NCI-H1417 treated with DMSO at 0.1 percent for 48 hours (cell line): ENCODE measurements at places on chromosomes 1 and 21.

- no peak for DNase-seq
Observed at GRCh38 chr1:69728206-69728605, 160.5 kb downstream of the LRRC7 start.

DNA sequence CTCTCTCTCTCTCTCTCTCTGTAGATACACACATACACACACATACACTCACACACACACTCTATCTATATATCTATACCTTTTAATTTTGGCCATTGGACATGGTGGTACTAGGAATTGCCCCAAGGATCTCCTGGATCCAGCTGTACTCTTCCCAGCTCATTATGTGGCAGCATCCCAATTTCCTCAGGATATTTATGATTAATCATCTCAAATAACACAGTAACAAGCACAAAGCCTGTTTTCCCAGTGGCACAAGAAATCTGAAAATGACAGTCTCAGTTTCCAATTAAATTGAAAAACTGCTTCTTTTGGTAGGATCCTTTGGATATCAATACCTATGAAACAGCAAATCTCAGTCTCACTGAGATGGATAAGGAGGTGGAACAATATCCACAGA, 27.6 kb downstream of the S100A10 start:
- DNase-seq: no peak

DNA sequence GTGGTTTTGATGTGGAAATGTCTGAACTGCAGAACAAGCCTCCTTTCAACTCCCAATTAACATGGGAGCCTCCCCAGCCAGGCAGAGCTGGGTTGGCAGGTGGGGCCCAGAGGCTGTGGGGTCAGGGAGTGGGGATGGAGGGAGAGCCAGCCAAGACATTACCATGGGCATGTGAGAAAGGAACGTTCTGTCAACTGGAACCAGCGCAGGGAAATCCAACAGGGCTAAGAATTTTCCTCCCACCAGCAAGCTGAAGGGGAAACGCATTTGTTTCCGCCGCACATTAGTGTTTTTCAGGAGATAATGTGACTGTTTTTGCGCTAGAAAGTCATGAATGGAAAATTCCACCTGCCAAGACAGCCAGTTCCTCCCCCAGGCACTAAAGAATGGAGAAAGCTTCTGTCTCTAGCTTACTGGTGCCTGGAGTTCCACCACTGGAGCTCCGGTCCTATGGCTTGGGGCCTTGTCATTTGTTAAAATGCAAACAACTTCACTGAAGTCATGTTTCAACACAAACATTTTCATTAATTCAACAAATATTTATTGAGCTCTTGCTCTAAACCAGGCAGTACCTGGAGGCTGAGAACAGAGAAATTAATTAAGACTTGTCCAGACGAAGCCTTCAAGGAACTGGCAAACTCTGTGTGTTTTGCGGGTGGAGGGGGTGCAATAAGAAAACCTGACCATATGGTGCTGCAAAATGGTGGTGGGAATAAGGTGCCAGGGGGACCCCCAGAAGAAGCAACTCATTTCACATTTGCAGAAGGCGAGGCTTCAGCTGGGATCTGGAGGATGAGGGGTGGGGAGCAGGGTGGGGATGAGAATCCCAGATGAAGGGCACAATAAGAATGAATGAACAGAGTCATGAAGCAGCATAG, 305.1 kb downstream of the MATN1 start:
- DNase-seq: no peak

GRCh38 chr1:40050863-40051262, 10.3 kb downstream of the CAP1 start:
- DNase-seq: no peak

DNA sequence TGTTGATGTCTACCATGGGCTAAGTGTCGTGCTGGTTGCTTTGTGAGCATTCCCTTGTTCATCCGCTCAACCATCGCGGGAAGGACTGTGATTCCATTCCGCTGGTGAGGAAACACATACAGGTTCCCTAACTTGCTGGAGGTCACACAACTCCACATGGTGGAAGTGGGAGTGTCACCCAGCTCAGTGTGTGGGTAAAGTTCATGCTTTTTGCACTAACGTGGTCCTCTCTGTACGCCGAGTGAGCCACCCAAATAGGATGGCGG, 4.0 kb upstream of the CLDN19 start:
- DNase-seq: no peak

GRCh38 chr1:112960384-112960783, 4.4 kb upstream of the SLC16A1 start:
- no peak for DNase-seq

GRCh38 chr1:9031484-9032259, 5.4 kb upstream of the SLC2A7 start:
- DNase-seq: no peak

- DNase-seq: no peak
Observed at GRCh38 chr1:151991663-151992302, 1.9 kb downstream of the S100A10 start.

- no peak for DNase-seq
Observed at GRCh38 chr1:4306559-4307467, 347.6 kb upstream of the AJAP1 start.

- no peak for DNase-seq
Observed at GRCh38 chr21:25637851-25638659, 1.0 kb upstream of the JAM2 start.

DNA sequence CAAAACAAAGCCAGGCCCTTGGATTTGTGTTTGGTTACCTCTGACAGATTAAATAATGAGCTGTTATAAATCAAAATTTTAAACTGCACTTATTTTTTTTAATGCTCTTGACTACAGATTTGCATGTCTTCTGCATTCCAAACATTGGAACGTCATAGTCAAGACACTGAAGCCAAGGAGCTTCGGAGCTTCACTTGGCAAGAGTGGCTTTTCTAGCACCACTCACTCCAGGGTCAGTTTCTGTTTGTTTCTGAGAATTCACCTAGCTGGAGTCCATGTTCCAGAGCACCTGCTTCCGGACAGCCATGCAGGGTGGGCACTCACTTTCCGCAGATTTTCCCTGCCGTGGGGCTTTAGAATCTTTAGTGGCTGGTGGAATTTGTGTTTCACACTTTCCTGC, 202.9 kb downstream of the ZP4 start:
- DNase-seq: no peak

- no peak for DNase-seq
Observed at GRCh38 chr1:54160351-54160750, 7.6 kb upstream of the CDCP2 start.

DNA sequence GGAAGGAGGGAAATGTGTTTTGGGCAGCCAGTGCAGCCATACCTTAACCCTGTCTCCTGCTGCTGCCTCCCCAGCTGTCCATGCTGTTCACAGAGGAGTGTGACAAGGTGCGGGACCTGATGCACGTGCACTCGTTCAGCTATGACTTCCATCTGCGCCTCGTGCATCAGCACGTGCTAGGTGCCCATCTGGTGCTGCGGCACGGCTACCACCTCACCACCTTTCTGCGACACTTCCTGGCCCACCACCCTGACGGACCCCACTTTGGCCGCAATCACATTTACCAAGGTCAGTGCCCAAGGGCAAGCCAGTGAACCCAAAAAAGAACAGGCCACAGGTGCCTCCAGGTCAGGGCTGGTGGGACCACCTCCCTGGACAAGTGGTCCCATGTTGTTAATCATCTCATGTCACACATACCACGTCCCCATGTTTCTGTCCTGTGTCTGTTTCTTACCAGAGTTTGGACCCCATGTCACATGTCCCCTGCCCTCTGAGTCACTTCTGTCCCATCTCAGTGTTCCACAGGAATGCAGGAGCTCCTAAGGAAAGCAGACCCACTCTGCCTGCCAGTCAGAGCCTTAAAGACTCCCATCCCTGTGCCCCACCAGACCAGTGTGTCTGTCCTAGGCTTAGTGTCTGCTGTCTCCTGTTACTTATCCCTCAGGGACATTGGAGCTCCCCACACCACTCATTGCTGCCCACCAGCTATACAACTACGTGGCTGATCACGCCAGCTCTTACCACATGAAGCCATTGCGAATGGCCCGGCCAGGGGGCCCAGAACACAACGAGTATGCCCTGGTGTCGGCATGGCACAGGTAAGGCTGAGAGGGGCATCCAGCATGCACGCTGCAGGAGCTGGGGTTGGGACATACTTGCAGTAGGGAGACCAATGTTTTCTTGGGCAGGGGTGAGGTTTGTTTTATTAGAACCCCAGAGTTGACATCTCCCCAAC, 6.6 kb downstream of the HYI start:
- no peak for DNase-seq

DNA sequence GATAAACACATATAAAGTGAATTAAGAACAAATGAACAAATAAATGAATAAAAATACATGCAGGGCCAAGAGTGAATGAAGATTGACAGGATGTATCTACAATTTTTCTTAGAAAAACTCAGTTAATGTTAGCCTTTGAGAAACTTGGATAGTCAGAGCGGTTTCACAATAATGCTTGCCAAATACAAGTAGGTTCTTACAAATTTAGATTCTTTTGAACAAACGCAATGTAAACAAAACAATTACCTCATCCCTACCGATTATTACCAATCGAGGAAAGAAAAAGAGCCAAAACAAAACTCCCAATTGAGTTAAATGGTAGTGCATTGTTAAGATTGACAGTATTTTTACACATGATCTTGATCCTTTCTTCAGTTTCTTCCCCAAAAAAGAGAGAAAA, 176.9 kb upstream of the DEPDC1 start:
- DNase-seq: no peak

- no peak for DNase-seq
Observed at GRCh38 chr1:208204779-208205178, 39.4 kb downstream of the PLXNA2 start.

GRCh38 chr1:184299406-184299790, 87.4 kb upstream of the C1orf21 start:
- DNase-seq: no peak

- DNase-seq: no peak
Observed at GRCh38 chr1:97999320-97999719, 78.5 kb upstream of the DPYD start.

GRCh38 chr21:35234725-35235124, 185.6 kb upstream of the RUNX1 start:
- no peak for DNase-seq

DNA sequence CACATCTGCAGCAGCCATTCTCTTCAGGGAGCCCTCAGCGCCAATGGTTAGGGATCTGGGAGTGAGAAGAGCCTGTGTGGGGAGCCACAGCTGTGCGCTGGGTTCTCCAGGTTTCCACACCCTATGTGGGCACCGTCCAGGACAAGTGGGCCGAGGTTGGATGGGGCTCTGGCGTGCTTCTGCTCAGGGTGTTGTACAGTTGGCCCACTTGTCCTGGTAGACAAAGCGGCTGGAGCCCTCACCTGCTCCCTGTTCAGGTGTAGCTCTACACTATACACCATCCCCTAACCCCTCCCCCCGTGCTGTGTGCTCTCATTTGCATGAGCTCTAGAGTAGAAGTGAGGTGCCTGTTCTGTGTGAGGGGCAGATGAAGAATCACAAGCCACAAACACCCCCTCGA, 12.2 kb downstream of the SH3BP5L start:
- DNase-seq: no peak

- no peak for DNase-seq
Observed at GRCh38 chr1:24745711-24746413, 615 bp downstream of the CLIC4 start.

DNA sequence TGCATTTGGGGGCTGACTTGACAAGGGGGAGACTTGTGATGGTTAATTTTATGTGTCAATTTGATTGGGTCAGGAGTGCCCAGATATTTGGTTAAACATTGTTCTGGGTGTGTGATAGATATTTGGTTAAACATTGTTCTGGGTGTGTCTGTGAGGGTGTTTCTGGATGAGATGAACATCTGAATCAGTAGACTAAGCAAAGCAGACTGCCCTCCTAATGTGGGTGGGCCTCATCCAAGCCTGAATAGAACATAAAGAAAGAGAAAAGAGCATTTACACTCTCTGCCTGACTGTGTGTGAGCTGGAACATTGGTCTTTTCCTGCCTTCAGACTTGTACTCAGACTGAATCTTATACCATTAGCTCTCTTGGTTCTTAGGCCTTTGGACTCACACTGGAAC, 113.5 kb downstream of the ODF2L start:
- DNase-seq: no peak

DNA sequence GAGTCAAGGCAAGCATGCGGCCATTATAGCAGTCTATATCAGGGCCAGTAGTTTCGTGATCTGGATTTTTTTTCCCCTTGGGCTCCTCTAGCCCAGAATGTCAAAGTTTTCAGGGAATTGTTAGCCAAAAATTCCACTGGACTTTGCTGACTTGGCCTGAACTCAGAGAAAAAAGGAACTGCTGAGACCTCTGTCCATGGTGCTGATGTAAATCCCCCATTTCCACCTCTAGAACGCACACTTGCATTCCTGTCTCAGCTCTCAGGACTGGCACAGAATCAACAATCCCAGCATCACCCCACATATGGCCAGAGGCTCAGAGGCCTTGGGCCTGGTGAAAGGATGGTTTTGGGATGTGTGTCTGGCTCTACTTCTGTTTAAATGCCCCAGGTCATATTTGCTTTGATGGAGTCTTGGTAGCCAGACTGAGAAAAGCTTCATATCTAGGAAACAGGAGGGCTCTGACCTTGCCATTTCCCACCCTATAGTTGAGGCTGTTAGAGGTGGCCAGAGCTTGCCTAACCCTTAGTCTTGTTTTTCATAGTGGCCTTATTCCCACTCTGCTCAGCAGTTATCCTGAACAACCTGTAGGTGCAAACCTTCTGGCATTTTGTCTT, 16.9 kb upstream of the EFCAB14 start:
- no peak for DNase-seq

DNA sequence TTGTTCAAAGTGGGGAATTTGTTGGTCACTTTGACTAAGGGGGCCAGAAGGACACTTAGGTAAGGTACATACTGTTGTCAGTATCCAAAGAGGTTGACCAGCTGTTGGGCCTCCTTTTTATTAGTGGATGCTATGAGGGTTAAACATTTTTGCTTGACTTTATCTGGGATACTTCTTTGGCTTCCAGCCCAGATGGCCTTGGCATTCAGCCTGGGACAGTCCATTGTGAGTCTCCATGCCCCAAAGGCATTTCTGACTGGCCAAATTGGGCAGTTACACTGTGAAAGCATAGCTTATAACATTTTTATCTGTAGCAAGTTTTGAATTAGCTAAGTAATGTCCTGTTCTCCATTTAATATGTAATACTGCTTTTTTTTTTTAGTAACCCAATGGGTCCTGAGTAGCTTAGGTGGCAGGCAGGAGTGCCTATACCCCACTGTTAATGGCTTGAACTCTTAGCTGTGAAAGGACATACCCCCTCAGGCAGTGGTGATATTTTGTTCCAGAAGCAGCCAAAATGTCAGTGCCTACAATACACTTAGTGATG, 35.4 kb upstream of the CD1D start:
- DNase-seq: no peak

DNA sequence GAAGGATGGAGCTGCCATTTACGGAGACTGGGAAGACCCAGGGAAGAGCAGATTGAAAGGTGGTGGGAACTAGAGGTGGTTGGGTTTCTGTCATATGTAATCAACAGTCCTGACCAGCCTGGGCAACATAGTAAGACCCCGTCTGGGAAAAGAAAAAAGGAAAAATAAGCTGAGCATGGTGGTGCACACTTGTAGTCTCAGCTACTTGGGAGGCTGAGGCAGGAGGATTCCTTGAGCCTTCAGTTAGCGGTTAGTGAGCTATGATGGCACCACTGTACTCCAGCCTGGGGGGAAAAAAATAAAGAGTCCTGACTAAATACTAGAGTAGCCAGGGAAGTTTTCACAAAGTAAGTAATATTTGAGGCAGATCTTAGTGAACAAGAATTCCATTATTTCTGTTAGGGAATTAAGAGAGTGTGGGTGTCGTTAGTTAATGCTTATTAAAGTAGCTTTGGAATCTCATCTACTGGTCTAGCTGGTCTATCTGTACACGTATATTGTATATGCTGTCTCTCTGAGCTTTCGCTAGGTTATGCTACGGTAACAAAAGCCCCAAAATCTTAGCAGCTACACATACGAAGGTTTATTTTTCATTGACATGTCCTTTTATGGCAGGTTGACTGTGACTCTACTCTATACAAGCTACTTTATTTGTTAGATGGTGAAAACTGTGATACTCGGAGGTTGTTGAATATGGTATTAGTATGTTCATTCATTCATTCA, 4.4 kb downstream of the NBPF1 start:
- no peak for DNase-seq
